ENCODE measurements at places on chromosomes 16 and 17.
A peak's percentile ranks its signal among the peaks of the same experiment; 100 is the strongest.

GRCh38 chr17:12958786-12959185 lies 59.0 kb downstream of the ELAC2 start:
- no peak for DNase-seq

DNA sequence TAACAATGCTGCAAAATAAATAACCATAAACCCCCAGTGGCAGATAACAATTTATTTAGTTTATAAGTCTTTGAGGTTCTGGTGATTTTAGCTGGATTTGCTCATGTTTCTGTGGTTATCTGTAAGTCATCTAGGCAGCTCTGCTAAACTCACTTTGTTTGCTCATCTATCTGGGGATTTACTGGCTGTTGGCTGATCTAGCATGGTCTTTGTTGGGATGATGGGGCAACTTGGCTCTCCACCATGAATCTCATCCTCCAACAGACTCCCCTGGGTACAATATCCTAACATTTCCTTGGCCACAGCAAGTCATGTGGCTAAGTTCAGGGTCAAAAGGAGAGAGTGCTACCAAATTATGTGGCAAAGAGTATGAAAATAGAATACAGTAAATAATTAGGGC lies 359.3 kb downstream of the CA10 start:
- no peak for DNase-seq

GRCh38 chr16:10497132-10498101 lies 83.0 kb downstream of the EMP2 start:
- DNase-seq = no peak

- DNase-seq = no peak
Observed at GRCh38 chr16:86882586-86883280, 304.4 kb downstream of the FOXL1 start.

- DNase-seq = no peak
Observed at GRCh38 chr17:1385861-1386260, 14.2 kb downstream of the YWHAE start.

- DNase-seq = no peak
Observed at GRCh38 chr16:60246086-60246485, 1512.0 kb upstream of the GOT2 start.

DNA sequence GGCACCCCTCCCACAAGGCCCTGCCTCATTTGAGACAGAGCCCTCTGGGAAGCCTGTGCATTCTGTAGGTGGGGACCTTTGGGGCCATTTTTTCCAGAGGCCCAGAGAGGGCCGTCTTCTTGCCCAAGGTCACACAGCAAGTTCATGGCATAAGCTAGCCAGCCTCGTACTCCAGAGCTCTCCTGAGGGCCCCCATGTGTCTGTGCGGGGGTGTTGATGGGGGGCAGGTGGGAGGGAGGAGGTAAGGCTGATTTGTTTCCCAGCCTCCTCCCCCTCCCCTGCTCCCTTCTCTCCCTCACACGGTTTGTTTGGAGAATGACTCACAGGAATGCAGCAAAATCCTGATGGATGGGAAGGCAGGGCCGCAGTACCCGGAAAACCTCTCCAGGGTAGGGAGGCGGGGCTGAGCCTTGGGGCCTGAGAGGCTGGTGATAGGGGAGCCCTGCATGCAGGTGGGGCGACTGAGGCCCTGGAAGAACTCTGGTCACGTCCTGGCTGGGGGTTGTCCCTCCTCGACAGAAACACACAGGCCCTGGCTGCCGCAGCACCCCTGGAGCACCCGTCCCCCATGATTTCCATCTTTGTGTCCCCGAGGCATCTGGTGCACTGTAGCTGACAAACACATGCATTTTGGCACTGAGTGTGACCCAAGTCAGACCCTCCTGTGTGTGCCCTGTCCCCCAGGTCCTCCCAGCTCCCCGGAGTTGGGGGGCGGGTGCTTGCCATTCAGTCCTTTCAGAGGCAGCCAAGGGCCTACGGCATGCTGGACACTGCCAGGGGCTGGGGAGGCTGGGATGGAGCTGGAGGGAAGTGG lies 29.7 kb downstream of the RAI1 start:
- no peak for DNase-seq

DNA sequence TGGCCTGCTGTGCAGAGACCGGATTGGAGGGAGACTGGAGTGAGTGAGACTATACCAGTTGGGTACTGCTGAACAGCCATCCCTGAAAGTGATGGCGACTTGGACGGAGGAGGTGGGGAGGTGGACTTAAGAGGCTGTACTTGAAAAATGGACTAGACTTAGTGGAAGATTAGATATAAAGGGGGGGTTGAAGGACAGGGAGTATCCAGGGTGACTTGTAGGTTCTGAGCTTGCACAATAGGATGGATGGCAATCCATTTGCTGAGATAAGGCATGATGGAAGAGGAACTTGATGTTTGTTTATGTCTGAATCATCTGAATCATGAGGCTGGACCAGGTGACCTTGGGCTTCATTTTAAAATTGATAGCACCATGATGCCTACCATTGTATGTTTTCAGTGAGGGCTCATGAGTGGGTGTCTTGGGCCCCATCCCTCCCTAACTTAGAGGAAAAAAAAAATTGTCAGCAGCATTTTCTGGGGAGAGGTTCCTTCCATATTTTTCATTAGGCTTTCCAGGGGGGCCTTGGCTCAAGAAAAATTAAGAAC lies 41.2 kb downstream of the PRKCA start:
- no peak for DNase-seq

DNA sequence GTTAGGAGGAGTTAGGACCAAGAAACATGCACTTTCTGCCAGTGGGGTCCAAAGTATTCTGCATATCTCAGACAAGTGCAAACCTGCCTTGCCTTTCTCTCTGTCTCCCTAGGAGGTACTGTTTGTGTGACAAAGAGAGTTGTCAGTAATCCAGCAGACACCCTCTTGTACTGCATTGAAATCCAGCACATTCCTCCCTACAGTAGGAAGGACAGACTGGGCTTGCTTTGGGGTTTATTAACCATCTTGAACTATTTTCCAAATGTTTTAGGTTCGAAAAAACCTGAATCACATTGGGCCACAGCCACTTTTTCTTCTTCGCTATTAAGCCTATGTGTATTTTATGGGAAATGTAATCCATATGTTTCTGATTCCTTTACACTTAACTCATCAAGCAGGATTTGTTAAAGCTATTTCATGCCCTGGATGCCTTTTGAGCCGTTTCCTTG lies 204.2 kb upstream of the KCNJ16 start:
- no peak for DNase-seq

DNA sequence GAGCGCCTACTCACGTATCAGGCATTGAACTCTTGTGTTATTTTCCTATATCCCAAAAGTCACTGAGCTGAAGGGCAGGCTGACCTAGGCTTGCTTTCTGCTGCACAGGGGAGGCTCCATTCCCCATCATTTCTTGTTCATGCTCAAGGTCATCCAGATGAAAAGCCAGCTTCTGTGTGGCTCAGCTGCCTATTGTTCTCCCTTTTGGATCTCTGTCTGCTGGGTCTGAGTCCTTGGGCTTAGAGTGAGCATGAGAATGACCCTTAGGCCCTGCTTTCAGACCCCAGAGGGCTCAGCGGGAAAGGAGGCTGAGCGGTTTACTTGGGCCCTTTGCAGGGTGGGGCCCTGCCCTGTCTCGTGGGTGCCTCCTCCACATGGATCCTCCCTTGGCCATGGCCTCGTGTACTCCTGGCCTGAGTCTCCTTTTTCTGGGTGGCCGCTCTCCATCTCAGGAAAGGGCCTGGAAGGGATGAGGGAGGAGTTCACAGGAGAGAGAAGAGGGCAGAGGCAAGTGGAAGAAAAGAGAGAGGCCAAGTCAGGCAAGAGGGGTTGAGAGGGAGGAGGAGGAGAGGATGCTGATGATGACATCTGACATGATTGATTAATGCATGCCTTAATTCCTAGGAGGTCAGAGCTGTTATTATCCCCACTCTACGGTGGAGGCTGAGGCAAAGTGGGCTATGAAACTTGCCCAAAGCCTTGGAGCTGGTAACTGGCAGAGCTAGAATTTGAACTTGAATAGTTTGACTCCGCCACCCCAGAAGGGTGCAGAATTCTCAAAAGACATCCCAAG lies 19.8 kb upstream of the MAP3K14 start:
- no peak for DNase-seq

DNA sequence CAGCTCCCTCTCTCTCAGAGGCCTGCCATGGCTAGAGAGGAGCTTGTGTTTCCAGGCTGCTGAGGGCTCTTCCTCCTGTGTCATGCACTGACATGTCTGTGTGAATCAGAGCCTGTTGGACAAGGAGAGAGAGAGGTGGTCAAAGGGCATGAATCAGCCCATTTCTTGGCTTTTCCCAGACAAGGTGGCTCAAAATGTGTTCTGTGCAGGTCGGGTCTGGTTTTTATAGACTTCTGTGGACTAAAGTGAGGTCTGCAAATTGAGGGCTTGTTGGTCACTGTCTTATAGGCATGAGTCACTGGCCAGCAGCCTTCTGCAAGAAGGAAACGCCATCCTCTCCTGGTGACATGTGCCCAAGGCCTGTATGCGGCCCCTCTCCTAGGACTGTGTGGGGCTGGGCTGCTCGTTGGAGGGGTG lies 97.9 kb downstream of the FOXL1 start:
- DNase-seq = no peak

DNA sequence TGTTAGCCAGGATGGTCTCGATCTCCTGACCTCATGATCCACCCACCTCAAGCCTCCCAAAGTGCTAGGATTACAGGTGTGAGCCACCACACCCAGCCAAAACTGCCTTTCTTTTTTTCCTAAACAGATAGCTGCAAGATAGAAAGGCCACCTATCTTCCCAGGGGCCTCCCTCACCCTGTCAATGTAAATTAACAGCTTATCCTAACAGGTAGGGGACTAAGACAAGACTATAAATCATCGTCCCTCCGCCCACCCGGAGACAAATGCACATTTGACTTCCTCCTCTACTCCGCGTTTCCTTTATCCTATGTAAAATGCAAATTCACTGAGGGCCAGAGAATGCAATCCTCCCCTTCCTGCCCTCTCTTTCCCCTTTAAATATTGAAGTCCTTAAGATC lies 71.4 kb downstream of the MARF1 start:
- DNase-seq = no peak

DNA sequence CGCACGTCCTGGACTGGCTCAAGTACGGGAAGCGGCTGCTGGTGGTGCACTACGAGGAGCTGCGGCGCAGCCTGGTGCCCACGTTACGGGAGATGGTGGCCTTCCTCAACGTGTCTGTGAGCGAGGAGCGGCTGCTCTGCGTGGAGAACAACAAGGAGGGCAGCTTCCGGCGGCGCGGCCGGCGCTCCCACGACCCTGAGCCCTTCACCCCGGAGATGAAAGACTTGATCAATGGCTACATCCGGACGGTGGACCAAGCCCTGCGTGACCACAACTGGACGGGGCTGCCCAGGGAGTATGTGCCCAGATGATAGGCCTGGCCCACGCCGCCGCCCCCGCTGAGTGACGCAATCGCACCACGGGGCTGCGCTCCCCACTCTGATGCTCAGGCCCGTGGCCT lies 50.2 kb downstream of the WSCD1 start:
- DNase-seq = no peak

DNA sequence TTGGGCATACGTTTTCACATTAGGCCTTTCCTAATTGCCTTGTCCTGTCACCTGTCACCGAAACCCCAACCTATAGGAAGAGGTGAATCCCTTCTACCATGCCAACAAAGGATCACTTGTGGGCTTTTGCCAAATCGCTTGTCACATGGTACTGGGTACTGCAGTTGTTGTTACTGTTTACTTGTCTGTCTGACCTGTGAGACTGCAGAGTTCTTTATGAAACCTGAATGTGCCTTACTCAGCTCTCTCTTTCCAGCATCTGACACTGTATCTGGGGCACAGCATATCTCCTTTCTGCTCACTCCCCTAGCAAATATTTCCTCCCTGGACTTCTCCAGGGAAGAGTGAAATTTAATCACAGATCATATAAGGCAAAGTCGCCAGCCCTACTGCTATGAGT lies 1272.4 kb downstream of the CDH8 start:
- DNase-seq = no peak

GRCh38 chr16:81457326-81458133 lies 12.9 kb downstream of the CMIP start:
- no peak for DNase-seq

GRCh38 chr17:43021741-43022512 lies at the start of gene VAT1:
Gene VAT1 (minus strand): TSS chr17:43022385. CDS start chr17:43022322, 63 bp downstream.
- peak; percentile 58 for DNase-seq

DNA sequence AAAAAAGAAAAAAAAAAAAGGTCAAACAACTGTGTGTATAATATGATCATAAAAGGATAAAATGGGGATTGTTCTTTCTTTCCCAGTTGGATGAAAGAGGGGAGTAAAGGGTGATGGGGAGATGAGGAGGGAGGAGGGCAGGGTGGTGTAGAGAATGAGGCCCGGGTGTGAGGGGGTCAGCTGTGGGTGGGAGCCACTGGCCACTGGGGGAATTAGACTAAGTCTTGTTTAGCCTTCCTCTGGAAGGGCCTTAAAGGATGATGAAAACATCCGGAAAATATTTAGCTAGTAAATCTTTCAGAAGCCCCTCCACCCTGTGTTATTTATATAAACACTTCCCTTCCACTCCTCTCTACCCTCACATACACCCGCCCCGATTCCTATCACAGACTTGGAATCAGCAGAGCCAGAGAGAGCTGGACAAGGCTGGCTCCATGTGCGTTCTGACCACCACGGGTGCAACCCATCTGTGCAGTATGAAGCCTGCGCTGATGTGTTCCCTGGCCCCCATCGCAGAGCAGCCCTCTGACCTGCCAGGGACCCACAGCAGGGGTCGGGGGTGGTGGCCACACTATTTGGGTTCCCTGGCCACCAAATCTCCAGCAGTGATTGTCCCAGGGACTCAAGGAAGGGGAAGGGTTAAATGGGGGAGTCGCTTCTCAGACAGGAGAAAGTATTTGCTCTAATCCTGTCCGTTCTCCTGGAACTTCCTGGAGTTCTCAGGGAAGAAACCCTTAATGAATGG lies 72.7 kb downstream of the GAS7 start:
- no peak for DNase-seq

GRCh38 chr17:29929006-29929532 lies 959 bp downstream of the SSH2 start:
- DNase-seq = no peak

- no peak for DNase-seq
Observed at GRCh38 chr16:85880861-85881260, 18.1 kb upstream of the IRF8 start.

DNA sequence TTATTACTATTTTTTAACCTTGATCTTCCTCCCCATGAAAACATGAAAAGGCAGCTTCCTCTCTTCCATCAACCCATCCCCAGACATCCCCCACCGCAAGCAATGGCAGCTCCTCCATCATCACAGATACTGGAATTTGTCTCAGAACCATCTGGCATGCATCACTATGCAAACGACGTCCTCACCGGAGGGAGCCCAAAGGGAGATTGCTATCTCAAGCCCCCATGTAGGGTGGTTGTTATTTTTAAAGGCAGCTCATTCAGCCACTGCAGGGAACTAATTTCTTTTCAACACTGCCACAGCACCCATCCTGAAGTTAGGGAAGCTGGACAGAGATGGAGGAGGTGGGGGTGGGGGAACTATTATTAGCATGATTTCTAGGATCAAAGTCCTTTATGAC lies 222.5 kb downstream of the FOXL1 start:
- DNase-seq = no peak

Measured in NCI-H2081 treated with DMSO at 0.1 percent for 48 hours (cell line).